Globus pallidus (tissue), 1 donor: ENCODE measurements at places on chromosomes 3 and 15.

- DNase-seq: no peak
Observed at GRCh38 chr3:167851171-167851570, 115.7 kb downstream of the SERPINI1 start.

DNA sequence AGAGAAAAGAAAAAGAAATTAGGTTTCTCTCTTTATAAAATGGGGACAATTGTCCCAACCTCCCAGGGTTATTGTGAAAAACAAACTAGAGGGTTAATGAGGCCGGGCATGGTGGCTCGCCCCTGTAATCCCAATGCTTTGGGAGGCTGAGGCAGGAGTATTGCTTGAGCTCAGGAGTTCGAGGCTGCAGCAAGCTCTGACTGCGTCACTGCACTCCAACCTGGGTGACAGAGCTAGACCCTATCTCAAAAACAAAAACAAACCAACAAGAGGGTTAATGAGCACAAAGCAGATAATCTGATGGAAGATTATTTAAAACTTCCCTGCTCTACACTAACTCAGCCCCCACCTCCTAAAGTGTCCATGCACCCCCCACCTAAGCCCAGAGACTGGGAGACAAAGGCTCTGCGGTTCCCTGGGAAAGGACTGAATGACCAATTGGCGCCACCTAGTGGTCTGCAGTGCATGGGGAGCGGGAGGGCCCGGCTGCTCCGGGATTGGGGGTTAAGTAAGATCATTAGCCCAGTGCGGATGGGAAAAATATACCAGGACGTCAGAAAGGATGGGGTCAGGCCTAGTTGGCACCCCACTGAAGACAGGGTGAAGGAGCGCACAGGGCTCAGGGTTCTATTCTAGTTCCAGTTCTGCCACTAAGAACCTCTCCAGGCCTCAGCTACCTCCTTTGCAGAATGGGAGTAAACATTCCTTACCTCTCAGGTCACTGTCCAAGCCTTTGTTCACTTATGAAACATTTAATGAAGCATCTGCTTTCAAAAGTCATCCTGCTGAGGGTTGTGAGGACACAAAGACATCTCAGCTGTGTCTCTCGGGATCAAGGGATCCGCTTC is 15.6 kb downstream of the PIF1 start:
- peak; percentile 70 for DNase-seq

DNA sequence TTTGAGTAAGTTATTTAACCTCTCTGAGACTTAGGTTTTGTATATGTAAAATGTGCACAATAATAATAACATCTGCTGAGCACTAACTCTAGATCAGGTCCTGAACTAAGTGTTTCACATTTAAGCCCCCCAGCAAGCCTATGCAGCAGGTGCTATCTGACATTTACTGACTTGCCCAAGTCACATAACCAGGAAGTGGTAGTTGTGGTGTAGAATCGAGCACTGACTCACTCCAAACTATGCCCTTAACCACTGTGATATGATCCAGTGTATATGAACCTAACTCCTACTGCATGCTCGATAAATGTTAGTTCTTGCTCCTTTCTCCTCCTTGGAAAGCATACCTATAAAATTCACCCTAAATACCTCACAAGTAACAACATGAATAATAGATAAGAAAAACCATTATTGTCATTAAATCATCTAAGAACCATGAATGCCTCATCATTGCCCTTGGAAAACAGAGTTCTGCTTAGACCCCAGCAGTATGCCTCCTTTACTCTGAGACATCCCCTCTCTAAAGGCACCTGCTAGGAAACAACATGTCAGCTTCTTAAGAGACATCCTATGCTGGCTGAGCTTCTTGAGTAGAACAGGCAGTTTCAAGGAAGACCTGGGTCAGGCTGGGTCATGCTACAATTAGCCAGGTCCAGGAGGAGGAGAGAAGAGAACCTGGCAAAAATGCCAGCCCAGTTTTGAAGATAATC is 3.0 kb upstream of the SHC4 start:
- no peak for DNase-seq

DNA sequence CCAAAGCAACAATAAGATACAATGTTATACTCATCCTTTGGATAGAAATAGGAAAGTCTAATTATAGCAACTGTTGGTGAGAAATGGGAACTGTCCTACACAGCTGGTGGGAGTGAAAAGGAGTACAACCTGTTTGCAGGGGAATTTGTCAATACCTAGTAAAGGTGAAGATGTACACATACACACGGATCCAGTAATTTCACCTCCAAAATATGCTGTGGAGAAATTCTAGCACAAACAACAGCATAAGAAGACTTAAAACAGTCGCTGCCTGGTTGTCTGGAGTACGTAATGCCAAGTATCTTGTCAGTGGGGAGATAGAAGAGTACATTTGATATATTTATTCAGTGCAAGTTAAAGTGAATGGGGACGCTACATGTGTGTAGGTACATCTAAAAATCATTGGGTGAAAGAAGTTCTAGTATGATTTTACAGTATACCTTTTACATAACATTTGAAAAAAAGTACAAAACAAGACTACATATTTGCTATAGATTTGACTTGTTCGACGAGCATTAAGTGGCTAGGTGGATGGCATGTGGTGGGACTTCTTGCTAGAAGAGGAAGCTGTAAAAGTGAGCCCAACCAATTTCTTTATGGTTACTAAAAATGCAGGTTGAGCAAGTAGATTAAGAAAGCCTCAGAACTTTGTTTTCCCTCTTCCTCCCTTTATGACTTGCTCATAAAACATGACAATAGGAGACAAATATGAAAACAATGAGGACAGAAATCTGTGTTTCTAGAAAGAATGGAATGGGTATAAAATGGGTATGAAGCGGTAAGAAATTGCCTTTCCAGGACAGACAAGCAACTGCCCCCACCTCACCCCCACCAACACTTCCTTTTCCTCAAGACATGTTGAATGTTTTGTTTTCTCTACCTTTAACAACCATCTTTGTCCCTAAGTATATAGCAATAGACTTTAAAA is 50.2 kb upstream of the CCR4 start:
- no peak for DNase-seq

DNA sequence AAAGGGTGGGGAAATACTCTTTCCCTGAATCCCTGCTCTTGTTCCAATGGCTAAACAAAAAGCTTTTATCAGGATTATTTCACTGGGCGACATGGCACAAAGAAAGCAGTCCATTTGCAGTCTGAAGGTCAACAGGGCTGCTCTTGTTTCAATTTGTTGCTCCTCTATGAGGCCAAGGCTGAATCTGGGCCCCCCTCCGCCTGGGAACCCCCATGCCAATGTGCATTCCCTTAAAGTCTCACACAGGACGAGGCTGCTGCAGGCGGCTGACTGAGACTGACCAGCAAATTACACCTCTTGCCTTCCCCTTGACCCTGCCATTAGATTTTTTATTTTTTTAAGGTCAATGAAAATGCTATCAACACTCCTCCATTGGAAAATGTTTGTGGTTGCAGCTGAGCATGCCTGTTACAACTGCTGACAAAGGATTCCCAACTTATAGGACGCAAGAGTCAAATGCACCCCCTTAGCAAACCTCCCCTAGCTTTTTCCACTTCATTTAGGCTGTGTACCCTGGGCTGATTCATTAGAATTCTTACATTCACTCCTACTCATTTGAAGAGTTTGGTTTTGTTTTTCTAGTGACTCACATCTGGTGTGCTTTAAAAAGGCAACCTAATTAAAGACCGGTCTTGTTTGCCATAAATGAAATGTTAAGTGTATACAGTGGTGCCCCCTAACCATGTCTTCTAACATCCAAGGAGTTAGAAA is 60.8 kb upstream of the ARHGEF3 start:
- peak; percentile 84 for DNase-seq

DNA sequence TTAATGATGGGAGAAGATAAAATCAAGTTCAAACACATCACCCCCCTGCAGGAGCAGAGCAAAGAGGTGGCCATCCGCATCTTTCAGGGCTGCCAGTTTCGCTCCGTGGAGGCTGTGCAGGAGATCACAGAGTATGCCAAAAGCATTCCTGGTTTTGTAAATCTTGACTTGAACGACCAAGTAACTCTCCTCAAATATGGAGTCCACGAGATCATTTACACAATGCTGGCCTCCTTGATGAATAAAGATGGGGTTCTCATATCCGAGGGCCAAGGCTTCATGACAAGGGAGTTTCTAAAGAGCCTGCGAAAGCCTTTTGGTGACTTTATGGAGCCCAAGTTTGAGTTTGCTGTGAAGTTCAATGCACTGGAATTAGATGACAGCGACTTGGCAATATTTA is 67.5 kb upstream of the TSEN2 start:
- DNase-seq: no peak

- DNase-seq: no peak
Observed at GRCh38 chr3:73709712-73710111, 85.0 kb upstream of the PDZRN3 start.

DNA sequence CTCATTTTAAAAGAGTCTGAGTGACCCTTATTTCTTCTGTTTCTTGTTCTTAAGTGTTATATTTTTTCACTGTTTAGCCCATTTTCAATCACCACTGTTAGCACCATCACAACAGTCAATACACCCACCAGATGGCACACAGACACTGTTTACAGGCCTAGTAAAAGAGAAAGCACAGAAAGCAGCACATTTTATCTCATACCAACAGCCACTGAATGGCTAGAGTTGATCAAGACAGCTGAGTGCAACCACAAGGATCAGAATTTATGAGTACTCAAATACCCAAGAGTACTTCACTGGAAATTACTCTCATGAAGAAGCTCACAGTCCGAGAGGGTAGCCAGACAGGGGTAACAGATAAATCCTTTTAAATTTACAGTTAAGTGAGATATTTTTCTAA is 127.0 kb downstream of the TFDP2 start:
- no peak for DNase-seq
